ENCODE measurements at places on chromosomes 5 and 9.
A peak's percentile ranks its signal among the peaks of the same experiment; 100 is the strongest.

GRCh38 chr9:112501287-112501686 is 14.7 kb downstream of the KIAA1958 start:
- no peak for DNase-seq

DNA sequence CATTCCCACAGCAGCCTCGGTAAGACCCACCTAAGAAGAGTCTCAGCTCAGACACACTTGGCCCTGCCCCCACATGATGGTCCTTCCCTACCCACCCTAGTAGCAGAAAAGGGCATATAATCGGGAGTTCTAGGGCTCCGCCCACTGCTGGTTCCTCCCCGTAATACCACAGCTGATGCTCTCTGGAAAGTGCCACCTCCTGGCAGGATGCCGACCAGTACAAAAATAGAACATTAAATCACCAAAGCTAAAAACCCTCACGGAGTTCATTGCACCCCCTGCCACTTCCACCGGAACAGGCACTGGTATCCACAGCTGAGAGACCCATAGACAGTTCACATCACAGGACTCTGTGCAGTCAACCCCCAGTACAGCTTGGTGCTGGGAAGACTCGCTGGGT is 271.3 kb downstream of the KIAA0825 start:
- no peak for DNase-seq

DNA sequence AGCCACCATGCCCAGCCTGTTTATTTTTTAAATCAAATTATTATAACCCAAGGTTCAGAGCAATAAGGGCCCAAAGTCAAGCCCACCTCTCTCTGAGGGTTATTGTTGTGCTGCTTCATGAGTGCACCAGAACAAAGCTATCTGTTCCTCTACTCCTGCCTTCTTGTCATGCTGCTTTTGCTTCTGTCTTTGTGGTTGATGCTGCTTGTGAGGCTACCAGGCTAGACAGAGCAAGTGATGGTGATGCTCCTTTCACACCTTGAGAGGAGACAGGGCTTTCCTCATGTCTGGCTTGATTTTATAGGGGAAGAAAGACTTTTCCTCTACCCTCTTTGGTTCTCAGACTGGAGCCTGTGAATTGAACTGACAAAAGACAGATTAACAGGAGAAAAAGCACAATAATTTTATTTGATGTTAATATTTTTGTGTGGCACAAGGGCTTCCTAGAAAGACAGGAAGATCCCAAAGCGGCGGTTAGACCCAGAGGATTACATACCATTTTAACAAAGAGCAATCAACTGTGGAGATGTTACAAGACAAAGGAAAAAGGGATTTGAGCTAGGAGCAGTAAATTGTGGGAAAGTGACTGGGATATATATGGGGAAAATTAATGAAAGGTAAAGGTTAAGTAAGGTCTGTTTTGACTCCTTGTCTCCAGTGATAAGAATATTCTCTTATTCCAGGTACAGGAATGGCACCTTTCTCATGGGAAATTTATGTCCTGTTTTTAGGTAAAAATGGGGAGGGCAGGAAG is 4.4 kb upstream of the CD180 start:
- no peak for DNase-seq

- no peak for DNase-seq
Observed at GRCh38 chr5:173767574-173768266, 120.4 kb upstream of the CPEB4 start.

GRCh38 chr5:14676320-14676719 is 11.8 kb downstream of the OTULIN start:
- DNase-seq, result no peak

DNA sequence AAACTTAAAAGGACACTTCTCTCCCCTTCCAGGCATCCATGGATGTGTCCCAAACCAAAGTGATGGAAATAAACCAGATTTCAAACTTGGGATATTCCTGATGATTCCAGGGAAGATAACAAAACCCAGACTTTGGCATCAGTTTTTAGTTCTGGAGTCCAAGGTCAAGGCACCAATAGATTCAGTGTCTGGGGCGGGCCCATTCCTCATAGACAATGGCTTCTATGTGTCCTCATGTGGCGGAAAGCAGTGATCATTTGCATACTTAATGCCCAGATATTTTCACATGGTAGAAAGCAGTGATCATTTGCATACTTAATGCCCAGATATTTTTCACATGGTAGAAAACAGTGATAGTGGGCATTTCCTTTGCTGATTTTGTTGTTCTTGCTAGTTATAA is 151.4 kb upstream of the DAP start:
- no peak for DNase-seq

DNA sequence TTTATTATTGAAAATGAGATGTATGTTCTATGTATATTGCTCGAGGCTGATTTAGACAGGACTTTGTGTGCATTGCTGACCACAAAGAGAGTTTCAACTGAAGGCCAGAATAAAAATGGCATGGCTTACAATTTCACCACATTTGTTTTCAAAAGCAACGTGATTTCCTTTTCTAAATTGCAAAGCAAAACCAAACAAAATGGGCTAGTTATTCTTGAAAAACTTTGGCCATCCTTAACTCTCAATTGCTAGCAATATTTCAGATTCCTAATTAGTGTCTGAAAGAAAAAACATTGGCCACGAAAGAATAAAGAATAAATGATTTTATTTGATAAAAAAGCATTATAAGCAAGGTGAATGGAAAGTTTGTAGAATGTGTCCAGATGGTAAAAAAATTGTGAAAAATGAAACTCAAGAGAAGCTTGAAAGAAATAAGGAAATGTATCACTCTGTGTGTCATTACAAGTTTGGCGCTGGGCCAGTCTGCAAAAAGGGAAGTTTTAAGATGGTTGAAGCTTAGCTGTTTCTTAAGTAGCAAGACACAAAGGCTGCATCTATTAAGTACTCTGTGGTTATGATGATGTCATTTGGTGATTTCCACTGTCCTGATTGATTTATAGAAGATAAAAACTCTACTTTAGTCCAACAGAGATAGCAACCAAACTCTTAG is 89.2 kb upstream of the PRLR start:
- peak; percentile 85 for DNase-seq

DNA sequence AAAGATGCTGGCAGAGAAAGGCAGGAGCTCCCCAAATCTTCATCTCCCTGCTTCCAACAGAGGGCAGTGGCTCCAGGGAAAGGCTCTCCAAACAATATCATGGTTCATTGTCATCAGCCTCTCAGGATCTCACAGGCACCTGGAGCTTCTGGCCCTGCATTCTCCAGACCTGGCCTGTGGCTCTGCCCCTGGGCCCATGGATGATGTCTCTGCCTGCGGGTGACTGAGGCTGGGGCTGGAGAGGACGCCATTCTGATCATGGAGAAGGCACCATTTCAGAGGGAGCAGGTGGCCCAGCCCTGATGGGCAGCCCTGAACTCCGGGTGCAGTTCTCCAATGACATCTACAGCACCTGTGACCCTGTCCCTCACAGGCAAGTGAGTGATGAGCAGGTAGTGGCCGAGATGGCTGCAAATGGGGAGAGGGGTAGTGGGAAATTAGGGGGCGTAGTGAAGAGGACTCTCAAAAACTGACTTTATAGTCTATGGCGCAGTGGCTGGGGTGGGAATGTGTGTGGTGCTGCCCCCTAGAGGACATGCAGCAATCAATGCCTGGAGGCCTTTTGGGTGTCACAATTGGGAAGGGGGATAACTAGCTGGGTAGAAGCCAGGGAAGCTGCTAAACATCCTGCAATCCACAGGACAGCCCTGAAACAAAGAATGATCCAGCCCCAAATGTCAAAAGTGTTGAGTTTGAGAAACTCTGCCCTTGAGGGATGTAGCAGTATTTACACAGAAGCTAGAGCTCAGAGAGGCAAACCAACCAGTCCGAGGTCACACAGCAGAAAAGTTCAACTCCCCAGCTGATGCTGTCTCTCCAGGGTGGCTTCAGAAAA is 3.2 kb downstream of the SH3PXD2B start:
- no peak for DNase-seq

DNA sequence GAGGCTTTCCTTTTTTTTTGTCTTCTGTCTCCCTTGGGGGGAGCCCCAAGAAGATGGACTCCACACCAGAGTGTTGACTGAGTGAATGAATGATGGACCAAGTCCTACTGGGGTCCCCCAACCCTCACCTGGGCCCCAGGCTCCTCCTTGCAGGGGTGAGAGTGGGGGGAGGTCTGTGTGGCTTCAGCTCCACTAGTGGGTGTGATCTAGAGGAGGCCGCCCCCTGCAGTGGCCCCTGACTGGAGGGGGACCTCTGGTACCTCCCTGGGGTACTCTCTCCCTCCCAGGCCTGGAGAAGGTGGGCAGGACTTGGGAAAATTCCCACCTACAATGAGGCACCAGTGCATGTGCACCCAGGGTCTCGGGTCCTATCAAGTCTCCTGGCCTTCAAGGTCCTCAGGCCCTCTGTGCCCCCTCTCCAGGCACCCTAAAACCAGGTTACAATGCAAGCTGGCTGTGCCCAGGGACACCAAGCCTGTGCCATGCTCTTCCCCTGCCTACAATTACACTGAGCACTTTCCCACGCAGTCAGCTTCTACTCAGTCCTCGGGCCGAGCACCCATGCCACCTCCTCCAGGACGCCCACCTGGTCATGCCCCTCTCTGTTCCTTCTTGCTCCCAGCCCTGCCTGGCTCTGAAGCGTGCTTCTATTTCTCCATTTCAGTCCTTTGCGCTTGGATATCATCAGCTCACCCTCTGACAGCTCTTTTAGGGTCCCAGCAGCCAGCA is 117.2 kb upstream of the PHYKPL start:
- DNase-seq, result no peak

GRCh38 chr9:8864545-8864896 is 1064.9 kb upstream of the DMAC1 start:
- no peak for DNase-seq

- no peak for DNase-seq
Observed at GRCh38 chr9:129125478-129125877, 14.3 kb downstream of the PTPA start.

GRCh38 chr5:173590436-173591055 is 25.9 kb downstream of the BOD1 start:
- no peak for DNase-seq

DNA sequence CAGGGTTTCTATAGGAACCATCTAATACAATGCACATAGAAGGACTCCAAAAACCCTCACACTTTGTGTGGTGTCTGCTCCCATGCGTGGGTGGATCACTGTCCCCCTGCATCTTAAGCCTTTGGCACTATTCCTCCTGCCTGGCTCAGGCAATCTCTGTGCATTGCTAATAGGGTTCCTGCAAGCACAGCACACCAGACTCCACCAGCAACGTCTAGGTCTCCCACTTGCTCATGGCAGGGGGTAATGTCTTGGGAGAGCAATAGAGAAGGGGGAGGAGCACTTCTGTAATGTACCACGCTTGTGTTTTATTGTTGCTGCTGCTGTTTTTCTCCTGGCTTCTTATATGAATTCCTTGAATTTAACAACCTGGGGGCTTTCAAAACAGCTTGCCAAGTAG is 182.6 kb upstream of the GLRA1 start:
- no peak for DNase-seq

DNA sequence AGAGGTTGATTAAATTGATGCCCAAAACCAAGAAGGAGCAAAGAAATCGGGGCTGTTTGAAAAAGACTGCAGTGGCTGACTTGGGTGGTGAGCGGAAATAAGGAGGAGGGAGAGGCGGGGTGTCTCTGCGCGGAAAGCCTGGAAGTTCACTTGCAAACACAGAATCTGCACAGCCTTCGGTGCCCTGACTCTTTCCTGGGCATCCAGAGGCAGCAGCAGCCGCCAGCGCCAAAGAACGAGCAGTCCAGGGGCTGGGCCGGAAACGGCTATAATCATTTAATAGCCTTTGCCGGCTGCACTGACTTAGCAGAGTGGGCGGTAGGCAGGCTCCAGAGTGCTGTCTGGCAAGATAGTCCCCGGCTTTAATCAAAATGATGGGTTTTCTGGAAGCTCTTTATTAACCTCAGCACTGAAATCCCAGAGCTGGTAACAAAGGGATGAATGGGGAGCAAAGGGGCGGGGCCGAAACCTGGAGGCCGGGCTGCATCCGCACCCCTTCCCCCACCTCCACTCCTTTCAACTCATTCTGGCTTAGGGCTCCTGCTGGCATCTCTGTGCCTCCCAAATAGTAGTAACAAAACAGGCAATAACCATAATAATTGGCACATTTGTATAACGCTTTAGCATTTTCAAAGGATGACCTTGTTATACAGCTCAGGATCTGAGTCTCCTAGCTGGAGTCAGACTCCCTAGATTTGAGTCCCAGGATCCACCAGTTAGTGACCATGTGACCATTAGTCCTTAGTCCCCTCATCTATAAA is 35.7 kb downstream of the PCDHAC2 start:
- no peak for DNase-seq

DNA sequence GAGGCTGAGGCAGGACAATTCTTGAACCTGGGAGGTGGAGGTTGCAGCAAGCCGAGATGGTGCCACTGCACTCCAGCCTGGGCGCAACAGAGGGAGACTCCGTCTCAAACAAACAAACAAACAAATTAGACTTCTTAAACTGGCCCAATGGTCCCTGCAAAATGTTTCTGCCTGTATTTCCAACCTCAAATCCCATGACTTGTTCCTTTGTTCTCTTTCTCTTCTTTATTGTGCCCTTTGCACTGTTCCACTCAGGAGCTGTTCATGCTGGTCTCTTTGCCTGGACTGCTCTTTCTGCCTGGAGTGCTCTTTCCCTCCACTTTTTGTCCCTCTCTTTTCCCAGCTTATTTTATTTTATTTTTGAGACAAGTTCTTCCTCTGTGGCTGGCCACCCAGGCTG is 4.1 kb downstream of the RABEPK start:
- DNase-seq, result no peak

- peak; percentile 43 for DNase-seq
Observed at GRCh38 chr5:114449860-114450421, 88.1 kb downstream of the KCNN2 start.

- DNase-seq, result no peak
Observed at GRCh38 chr5:6518298-6519057, 69.8 kb downstream of the UBE2QL1 start.

DNA sequence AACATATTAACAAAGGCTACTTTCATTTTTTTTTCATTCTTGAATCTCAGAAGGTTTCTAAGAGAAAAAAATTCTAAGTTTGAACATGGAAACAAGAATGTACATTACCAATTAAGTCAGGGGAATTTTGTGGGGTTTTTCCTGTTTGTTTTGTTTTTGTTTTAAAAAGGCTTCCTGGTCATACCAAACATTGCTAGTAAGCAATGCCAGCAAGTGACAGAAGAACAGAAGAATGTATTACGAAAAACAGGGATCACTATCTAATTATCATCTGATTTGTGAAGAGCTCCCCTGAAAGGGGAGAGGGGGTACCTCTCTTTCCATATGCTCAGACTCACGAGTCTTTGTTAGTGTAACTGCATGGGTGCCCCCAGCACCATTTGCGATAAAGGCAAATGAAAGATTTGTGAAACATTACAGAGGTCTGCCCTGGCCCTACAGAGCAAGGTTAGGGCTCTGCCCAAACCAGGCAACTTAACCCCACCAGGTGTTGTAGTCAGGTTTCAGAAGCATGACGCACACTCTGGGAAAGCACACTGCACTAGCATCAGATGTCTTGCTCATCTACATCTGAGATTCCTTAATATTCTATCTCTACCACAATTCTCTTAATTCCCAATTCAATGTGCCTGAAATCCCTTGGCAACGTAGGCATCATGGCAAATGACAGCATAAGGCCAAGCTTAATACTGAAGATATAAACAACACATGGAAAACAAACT is 268.2 kb downstream of the MLLT3 start:
- DNase-seq, result no peak

DNA sequence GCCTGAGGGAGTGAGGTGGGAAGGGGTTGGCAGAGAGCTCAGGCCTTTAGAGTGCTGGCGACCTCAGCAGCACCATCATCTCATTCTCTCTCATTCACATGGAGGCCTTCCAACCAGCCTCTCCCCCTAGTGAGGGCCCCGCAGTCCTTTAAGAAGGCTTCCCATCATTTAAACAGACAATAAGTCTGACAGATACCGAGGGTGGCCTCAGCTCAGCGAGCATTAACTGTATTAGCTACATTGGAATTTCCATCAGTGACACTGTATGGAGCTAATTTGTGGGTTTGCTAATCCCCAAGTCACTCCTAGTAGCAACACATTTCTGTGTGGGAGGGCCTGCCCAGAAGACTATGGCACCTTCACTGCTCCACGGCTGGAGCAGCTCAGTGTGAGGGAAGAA is 75.8 kb downstream of the INSYN2B start:
- DNase-seq, result no peak
